Uterus (tissue), 4 donors: ENCODE measurements at places on chromosomes 7 and 10. TPM values are rescaled to one million over a fixed set of nuclear protein-coding genes. Genes with fewer than 3 reads are reported as not detected.

SEMA4G gene
- 2.6 TPM for total RNA-seq

CLEC5A gene
- total RNA-seq: 0.28 TPM

FEZF1 gene
- not detected for total RNA-seq

HGF gene
- 29.4 TPM for total RNA-seq

ADAMTS14 gene
- 0.18 TPM for total RNA-seq

ADAM12 gene
- 60.8 TPM for total RNA-seq

PNLIPRP1 gene
- not detected for total RNA-seq

FBXO24 gene
- 2.9 TPM for total RNA-seq

PDZD8 gene
- 44.1 TPM for total RNA-seq

DNA sequence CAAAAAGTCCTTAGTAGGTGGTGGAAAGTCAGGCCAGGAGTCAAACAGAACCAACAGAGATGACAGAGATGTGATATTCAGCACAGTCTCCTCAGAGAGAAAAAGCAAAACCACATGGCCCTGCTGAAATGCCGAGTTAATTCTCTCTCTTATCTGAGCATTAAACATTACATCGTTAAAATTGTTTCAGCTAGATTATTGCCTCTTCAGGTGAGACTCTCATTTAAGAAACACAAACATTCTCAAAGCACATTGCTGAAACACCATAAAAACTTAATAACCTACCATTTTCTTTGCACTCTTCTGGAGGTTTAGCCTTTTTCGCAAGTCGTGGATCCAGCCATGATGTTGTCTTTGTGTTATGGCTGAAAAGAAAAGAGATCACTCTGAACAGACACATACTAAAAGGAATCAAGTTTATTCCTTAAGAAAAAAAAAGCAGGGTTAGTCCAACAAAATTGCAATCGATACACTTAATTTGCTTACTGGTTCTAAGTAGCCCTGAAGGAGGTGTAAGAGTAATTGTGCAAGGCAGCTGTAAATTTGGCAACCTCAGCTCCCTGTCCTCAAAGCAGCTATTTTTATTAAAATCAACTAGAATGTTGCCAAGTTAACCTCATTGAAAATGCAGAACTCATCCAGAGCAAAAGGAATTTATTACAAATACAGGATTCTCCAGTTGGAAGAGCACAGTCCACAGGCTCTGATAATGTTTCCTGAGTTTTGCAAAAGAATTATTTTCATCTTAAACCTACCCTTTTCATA, 691.1 kb downstream of the PHTF2 start:
- no peak for DNase-seq

GRCh38 chr7:137960020-137960419, 41.9 kb downstream of the CREB3L2 start:
- no peak for DNase-seq

DNA sequence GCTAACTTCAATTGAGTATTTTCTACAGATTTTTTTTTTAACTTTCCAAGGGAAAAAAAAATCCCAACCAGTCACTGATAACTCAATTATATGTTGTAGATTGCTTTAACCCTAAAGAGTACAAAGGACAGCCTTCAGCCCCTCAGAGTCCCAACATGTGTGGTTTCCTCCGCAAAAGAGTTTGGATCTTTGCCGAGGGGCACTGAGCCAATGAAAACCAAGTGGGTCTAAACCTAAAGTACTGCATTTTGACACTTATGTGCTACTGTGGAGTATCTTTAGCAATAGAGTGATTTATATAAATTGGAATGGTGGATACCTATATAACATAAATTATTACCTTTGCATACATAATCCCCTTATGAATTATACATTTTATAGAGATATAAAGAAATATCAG, 91.5 kb downstream of the SEMA3D start:
- DNase-seq: no peak

DNA sequence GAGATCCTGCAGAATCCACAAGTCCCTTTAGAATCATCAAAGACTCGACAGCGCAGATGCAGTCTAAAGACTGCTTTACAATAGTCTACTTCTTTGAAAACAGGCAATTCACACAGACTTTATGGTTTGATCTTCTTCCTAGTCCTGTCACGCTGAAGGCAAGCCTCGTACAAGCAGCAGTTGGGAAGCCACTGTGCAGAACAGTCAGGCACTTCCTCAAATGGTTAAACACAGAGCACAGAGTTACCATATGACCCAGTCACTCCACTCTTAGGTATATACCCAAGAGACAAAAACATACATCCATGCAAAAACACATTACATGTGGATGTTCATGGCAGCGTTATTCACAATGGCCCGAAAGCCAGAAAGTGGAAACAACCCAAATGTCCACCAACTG, 41.4 kb downstream of the LRRC20 start:
- no peak for DNase-seq

GRCh38 chr10:13351340-13351915, 3.3 kb upstream of the SEPHS1 start:
- DNase-seq: no peak

GRCh38 chr7:43864126-43864525, 5.2 kb downstream of the MRPS24 start:
- no peak for DNase-seq

- no peak for DNase-seq
Measured at GRCh38 chr10:89355394-89355931, 22.4 kb upstream of the IFIT1B start.

GRCh38 chr10:23351926-23352519, 7.4 kb upstream of the C10orf67 start:
- no peak for DNase-seq

GRCh38 chr7:121505540-121506182, 109.6 kb upstream of the FAM3C start:
- DNase-seq: no peak

DNA sequence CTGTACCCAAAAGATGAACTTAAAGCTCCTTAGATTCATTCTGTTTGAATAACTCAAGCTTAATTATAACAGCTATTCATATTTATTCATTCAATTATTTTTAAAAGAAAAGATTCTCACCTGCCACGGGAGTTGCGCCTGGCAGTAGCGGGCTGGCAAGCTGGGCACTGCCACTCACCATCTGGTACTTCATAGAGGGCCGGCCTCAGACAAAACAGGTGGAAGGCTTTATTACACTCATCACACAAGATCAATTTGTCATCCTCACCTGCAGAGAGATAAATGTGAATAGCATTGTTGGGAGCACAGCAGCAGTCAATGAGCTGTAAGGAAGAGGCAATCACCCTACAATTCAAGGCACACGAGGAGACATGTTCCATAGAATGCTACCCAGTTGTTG, 15.8 kb downstream of the FZD9 start:
- DNase-seq: no peak

DNA sequence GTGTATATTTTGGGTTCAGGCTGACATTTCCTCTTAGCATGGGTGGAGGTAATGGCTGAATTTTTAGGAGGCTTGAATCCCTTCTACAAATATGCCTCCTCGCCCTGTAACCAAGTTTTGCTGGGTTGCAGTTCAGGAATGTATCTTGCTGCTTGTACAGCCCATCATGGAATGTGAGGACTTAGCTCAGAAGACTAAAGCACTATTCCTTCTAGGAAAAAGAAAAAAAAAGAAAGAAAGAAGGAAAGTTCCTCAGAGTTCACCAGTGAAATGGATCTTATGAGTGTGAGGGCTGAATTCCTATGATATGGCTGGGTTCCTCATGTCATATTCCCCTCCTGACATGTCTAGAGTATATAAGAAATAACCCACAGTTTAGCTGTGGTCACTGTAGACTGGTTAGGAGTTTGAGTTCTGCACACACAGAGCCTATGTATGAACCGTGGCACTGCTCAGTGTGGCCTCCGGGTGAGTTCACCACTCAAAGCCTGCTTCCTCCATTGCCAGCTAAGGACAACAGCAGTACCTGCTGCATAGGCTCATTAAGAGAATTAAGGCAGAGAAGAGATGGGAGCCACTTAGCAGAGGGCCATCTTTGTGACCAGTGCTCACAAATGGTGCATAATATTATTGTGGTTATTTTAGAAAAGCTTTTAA, 114.0 kb downstream of the TACC2 start:
- no peak for DNase-seq

DNA sequence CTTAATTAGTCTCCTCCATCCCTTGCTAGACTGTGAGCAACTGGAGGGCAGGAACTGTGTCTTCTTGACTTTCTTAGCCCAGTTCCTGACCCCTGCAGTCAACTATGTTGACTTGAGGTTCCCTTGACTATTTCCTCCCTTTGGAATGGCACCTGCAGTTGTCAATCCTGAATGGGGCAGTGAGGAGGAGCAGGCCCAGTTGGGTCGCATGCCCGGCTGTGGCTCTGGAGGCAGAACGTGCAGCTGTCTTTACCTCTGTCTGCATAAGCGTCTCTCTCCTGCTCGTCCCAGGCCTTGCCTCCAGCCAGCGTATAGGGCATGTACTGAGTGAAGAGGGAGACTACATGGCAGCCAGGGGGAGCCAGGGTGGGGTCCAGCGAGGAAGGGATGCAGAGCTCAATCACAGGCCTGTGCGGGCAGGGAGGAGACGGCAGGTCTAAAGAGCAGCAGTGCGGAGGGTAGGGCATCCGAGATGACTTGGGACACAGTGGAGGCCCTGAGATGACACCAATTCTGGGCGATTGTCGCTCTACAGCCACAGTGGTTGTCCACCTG, 26.8 kb downstream of the PYROXD2 start:
- DNase-seq: no peak

- no peak for DNase-seq
Measured at GRCh38 chr10:49758249-49758930, 3.7 kb downstream of the OGDHL start.

DNA sequence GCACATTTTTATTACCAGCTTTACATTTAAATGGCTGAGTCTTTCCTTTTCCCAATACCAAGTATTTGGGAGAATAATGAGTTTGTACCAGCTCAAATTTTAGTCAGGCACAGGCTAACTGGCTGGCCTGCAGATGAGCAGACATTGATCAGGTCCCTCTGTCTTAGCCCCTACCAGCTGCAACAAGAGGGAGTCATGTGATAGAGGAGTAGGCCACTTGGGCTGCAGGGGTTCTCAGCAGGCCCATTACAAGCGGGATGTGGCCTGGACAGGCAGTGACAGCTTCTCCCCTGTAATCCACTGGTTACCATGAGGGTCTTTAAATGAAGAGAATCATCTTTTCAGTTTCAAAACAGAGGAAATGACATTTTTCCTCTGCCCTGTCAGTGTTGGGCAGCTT, 283.6 kb downstream of the SUGCT start:
- DNase-seq: no peak

DNA sequence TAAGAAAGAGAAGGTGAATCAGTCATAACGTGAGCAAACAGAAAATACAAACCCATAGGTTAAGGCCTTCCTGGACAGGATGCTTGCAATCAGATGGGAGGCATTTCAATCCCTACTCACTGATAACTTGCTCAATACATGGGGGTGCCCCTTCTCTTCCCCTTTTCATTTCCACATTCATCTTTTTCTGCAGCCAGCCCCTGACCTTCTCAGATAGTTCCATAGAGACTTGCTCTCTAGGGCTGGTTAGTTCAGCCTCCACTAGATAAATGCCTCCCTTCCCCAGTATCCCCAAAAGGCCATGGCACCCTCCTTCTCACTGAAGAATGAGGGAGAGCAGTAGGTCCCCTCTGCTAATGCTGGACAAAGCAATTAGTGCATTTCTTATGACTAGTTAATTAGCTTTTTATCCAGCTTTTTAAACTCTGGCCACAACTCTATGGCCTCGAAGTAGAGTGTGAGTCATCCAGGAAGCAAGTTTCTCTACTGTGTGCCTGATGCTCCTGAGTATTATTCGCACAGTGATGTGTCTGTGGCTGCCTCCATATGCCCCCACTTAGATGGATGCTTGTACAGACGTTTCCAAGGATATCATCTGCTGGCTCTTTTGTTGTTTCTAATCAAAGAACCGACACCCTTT, 12.7 kb downstream of the CHN2 start:
- no peak for DNase-seq

DNA sequence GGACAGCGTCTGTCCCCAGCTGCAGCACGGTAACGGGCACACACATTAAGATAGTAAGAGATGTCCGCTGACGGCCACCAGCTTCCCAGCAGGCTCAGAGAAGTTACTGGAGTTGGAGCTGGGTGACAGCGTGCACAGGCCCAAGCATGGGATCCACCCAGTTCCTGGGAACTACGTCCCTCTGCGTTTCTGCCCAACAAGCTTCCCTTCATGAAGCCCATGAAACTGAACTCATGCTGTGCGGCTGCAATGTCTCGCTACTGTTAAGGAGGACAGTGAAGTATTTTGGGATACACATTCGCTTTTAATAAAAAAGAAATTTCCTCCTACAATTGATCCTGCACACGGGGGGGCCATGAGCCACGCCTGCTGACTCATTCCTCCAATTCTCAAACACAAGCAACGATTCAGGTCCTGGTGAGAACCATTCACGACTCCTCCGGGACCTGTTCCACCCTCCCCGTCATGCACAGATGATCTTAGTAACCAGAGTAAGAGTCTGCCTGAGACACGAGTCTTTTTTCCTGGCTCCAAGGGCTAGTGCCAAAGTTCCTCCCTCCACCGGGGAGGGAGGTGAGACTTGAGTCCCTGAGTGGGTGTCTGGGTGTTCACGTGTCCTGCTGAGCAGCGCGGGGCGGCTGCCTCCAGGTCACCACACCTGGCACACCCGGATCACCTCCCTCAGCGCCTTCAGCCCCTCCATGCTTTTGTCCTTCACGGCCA, 2.6 kb downstream of the PSMG3 start:
- no peak for DNase-seq

- DNase-seq: no peak
Measured at GRCh38 chr10:117417196-117417595, 42.0 kb upstream of the PDZD8 start.

DNA sequence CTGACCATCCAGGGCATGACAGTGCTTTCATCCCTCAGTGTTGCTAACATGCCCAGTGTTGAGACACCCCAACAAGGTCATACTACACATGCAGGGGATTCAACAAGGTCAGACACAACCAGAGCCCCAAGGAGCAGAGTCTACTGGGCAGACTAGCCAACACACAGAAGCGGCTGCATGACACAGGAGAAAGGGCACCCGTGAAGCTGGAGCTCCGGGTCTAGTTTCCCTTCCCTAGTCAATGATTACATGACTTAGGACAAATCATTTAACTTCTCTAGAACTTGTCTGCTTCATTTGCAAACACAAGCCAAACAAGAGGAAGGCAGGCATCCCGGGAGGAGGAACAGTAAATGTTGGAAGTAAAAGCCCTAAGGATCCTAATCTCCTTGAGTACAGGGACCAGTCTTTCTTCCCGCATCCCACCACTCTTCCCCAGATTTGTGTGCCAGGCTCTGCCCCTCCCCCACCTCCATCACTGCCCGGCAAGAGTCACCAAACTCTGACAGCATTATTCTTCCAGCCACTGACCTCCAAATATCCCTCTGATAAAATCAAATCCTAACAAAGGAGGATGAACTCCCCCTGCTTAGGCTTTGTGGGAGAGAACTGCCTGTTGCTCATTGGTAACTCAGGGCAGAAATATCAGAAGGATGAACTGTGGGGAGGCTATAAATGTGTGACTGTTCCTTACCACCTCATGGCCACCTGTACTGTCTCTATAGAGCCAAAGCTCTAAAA, 104.3 kb downstream of the KCNMA1 start:
- DNase-seq: no peak

DNA sequence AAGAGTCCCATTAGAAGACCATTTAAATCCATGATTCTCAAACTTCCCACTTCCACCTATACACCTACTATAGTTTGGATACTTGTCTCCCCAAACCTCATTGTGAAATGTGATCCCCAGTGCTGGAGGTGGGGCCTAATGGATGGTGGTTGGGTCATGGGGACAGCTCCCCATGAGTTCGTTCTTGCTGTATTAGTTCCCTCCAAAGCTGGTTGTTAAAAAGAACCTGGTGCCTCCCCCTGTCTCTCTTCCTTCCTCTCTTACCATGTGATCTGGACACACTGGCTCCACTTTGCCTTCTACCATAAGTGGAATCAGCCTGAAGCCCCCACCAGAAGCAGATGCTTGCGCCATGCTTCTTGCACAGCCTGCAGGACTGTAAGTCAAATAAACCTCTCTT, 53.9 kb downstream of the WIPF3 start:
- DNase-seq: no peak

GRCh38 chr10:126437635-126438406, 49.5 kb upstream of the ADAM12 start:
- DNase-seq: no peak
